HS-5 (cell line): ENCODE measurements at places on chromosomes 6 and 20.
A peak's percentile ranks its signal among the peaks of the same experiment; 100 is the strongest.

DNA sequence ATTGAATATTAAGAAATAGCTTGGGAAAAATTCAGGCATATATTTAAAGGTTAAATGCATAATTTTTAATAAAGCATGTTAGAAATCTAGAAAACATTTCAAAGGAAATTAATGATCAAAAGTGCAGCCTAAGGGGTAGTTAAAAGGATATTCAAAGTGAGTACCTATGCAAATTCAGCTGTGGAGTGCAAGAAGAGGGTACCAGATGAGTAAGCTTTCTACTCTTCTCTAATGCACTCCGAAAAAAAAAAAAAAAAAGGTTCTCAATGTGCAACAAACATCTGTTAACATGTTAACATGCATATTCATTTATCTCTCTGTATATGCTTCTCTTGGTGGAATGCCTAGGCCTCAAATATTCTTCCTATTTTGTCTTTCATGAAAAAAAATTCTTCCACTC is 32.0 kb upstream of the KATNA1 start:
- DNase-seq: no peak

DNA sequence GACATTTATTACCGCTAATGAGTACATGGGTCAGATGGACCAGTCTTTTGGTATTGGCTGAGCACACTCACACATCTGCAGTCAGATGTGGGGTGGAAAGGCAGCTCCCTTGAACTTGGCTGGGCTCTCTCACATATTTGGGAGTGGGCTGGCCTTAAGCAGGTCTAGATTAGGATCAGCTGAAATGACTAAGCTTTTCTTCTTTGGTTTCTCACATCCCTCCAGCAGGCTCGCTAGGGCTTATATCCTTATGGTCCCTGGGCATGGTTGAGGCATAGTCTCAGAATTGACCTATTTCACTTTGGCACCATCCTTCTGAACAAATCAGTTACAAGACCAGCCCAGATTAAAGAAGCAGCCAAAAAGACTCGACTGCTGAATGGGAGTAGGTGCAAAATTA is 14.4 kb upstream of the PLCB1 start:
- no peak for DNase-seq

GRCh38 chr20:60642541-60642940 is 609.5 kb upstream of the CDH4 start:
- DNase-seq: no peak

DNA sequence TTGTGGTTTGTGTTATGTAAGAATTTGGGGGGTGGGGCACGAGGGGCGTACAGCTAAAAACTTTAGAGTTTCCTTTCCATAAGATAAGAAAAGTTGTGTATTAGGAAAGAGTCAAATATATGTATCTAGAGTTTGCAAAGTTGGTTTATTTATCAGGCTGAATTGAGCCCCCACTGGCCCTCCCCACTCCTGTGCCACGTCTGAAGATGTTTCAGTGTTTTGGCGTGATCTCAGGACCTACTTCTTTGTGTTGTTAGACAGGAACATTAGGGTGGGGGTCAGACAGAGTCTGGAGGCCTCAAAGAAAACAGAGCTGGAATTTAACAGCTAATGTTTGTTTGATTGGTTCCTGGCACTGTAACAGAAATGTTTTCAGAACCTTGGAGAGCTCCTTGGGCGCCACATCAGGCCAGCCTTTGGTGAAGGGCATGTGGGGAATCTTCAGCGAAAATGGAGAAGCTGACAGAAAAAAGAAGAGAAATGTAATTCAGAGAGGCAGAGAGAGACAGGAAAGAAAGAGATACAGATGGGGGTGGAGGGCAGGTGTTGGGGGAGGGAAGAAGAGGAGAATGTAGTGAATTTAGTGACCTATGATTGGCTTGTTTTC is 674 bp downstream of the NRSN1 start:
- DNase-seq: no peak

DNA sequence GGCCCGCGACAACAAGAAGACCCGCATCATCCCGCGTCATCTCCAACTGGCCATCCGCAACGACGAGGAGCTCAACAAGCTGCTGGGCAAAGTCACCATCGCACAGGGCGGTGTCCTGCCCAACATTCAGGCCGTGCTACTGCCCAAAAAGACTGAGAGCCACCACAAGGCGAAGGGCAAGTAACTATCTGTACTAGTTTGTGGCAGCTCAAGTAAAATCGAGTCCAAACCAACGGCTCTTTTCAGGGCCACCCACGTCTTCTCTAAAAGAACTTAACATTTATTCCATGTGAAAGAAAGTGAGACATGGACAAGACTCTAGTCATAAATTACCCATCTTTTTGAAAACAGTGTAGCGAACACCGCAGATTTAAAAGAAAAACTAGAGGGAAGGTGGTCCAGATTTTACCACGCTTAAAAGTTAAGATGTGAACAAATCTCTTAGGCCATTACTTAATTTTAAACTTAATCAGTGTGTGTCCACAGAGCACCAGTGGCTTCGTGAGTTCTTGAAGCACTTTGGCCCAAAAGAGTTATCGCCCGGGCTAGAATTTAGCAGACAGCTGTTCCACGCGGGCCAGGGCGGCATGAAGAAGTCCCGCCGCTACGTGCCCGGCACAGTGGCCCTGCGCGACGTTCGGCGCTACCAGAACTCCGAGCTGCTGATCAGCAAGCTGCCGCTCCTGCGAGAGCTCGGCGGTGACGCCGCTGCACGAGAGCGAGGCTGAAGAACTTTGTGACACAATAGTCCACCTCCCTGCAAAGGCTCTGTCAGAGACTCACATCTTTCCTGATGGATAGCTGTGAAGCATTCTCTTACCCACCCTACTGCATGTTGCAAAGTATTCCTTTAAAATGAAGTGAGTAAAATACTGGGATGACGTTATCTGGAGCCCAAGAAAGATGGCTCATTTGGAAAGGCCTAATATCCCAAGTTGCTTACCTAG is 113.9 kb upstream of the PRSS16 start:
- peak; percentile 37 for DNase-seq
